ENCODE measurements at places on chromosomes 1 and 21.

- no peak for DNase-seq
These were observed 5.1 kb upstream of the UTS2 start for GRCh38 chr1:7857985-7858384.

DNA sequence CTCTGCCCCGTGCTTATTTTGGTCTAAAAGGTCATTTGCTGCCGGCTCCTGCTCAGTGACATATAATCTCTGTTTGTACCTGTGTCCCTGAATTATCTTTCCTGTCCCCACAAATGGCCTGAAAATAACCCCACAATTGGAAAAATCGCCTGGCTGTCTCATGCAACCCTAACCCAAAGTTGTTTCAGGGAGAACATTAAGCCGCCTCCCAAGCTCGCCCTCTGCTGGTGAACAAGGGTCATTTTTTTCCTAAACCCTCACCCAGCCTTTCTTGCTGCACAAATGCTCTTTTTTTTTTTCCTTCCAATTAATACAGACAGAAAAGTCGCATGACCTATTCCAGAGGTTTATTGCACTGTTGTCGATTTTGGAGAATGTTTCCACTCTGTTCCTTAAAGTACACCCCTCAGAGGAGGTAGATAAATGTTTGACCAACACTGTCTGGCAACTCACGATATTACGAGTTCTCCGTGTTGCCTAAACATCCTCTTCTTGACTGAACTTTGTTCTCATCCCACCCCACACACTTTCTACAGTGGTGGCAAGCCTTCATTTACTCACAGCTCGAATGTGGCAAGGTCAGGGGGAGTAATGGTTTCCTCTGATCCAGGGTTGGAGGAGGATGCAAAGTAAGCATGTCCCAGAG, 148.7 kb downstream of the ZZZ3 start:
- peak; percentile 39 for DNase-seq

GRCh38 chr1:80639777-80640533, 1160.8 kb upstream of the ADGRL2 start:
- DNase-seq = no peak

DNA sequence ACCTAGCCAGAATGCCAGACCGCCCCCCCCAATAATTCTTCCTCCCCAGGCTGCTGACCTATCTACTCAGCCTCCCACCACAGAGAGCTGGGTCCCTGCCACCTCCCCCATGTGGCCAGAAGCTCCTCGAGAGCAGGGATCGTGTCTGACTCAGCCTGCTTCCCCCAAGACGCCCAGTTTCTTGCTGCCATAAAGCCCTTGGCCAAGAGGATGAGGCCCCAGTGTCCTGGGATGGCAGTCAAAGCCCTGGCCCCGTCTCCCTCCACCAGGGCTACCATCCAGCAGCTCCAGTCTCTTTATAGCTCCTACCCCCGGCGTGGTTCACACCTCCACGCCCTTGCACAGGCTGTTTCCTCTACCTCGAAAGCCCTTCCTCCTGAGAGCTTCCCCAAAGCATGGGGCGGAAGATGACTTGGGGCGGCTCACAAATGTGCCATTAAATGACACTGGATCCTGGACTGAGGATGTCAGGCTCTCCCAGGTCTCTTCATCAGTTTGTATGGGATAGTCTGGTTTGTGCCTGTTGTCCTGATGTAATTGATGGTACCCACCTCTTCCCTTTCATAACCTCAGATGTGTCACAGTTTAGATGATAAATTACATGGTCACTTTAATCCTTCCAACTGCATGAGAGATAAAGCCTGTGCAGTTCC, 13.2 kb downstream of the ADGRB2 start:
- DNase-seq = no peak

DNA sequence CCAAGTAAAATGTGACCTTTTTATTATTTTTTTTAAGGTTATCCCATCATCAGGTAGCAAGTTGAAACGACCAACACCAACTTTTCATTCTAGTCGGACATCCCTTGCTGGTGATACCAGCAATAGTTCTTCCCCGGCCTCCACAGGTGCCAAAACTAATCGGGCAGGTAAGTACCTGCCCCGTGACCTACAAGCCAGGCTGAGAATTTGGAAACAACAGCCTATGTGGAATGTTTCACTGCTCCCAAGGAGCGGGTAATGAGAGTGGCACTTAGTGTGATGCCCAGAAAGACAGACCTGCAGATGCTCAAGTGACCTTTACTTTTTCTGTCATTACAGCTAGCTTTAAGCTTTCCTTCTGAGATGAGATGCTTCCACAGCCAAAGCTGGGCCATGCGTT, 6.9 kb upstream of the BMP8A start:
- DNase-seq = no peak

DNA sequence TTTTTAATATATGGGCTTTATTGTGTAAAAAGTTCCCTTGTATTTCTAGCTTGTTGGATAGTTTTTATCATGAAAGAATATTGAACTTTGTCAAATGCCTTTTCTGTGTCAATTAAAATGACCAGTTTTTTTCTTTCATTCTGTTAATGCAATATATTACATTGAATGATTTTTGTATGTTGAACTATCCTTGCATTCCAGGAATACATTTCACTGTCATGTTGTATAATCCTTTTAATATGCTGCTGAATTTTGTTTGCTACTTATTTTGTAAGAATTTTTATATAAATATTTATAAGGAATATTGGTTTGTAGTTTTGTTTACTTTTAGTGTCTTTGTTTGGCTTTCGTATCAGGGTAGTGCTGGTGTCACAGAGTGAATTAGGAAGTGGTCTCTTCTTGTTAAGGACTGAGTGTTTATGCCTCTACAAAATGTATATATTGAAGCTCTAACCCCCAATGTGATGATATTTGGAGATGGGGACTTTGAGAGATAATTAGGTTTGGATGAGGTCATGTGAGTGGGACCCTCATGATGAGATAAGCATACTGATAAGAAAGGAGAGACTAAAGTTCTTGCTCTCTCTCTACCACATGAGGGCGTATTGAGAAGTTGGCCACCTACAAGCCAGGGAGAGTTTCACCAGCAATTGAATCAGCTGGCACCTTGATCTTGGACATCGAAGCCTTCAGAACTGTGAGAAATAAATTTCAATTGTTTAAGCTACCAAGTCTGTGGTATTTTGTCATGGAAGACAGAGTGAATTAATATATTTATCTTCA, 12.0 kb upstream of the SLAMF6 start:
- DNase-seq = no peak

DNA sequence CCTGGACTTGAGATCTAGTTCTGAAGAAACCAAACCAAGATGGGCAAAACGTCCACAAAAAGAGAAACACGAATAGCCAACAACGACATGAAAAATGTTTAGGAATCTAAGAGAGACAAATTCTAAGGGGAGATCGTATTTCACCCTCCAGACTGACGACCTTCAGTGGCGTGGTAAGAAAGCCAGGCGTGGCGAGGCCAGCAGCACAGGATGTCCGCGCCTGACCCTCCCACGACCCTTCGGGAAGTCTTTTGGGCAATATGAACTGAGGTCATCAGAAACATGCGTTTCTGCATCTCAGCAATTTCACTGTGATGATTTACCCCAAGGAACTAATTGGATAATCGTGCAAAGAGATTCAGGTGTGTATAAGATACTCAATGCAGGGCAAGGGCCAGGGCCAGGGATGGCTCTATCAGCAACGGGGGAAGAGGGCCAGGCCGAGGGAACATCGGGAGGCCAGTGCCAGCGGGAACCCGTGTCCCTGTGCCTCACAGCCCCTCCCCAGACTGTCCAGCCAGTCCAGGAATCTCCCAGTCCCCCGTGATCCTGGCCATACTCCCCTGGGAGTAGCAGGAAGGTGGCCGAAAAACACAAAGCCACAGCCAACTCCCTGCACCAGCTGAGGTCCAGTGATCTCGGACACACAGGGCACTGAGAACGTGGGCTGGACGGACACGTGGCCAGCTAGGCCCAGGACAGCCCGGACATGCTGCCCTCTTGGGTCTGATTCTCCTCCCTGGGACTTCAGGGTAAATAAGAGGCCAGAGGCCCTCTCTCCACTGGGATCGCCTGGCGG, 53.6 kb upstream of the ADARB1 start:
- no peak for DNase-seq

DNA sequence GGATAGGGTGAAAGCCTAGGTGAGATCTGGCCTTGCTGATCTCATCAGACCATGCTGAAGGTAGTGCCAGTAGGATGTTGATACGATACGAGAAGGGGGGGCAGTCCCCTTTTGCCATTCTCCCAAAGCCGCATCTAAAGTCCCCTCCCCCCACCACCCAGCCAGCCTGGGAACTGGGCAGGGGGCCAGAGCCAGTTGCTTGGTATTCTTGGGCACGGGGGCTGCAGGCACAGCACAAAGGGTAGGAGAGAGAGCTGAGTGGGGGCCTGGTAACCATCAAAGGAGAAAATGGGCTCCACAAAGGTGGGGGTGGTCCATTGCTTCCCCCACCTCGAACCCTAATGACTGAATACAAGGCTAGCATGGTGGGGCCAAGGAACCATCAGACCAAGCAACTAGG, 5.4 kb downstream of the PEA15 start:
- no peak for DNase-seq

DNA sequence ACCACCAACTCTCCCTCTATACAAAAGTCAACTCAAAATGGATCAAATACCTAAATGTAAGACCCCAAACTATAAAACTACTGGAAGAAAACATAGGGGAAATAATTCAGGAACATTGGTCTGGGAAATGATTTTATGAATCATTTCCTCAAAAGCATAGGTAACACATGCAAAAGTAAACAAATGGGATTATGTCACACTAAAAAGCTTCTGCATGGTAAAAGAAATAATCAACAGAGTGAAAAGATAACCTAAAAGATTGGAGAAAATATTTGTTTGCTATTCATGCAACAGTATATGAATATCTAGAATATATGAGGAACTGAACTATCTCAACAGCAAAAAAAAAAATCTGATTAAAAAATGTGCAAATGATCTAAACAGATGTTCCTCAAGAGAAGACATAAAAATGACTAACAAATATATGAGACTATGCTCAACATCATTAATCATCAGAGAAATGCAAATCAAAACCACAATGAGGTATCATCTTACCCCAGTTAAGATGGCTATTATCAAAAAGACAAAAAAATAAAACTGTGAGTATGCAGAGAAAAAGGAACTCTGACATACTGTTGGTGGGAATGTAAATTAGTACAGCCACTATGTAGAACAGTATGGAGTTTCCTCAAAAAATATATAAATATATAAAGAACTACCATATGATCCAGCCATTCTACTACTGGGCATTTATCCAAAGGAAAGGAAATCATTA, 47.8 kb downstream of the VCAM1 start:
- DNase-seq = no peak

DNA sequence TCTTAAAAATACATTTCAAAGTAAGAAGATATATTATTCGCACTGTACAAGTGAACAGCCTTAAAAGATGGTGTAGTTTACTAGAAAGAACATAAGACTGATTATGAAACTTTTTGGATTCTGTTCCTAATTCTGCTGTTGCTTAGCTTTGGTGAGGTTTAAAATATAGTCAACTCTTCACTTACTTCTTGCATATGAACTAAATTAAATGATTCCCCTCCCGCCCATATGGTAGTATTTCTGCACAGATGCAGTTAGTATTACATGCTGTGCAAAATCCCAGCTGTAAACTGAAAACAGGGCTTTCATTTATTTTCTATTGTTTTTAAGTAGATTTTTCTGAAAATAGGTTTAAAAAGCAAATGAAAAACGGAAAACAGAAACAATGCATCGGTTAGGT, 345.4 kb upstream of the NCAM2 start:
- no peak for DNase-seq

DNA sequence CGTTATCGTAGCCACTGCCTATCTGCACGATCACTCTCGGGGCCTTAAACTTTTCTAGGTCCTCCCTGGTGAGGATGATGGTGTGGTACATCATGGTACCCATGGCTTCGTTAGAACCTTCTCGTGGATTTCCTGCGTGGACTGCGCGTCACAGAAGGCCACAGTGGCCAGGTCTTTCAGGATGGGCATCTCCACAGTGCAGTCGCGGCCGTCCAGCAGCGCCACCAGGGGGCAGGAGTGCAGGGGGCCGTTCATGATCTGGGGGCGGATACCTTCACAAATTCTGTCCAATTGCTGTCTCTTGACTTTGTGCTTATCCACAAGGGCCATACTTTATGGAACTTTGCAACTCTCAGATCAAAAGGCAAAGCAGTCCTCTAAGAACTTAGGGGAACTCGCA, 69.6 kb downstream of the WLS start:
- DNase-seq = no peak

DNA sequence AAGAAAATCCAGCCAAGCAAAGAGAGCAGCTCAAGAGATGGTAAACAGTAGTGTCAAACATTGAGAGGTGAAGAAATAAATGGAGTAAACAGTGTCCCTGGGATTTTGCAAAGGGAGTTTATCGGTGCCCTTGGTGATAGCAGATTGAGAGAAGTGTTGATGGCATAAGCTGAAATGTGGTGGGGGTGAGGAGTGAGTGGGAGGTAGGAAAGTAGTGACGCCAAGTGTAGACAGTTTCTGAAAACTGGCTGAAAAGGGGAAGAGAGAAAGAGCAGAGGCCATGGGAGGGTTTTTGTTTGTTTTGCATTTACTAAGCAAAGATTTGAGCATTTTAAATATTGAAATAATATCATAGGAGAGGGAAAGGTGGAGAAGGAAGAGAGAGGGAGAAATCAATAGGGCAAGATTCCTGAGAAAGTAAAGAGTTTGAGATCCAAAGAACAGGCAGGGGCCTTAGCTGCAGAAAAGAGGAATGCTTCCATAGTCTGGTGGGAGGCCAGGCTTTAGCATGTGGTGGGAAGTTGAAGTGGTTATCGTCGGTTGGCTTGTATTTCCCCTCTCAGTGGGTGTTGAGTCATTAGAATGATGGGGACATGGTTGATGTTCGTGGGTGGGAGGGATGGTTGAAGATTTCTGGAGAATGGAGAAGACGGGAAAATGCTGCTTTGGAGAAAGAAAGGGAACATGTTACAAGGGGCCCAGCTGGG, 26.8 kb upstream of the RASAL2 start:
- DNase-seq = no peak

GRCh38 chr1:108878678-108879077, 1.9 kb downstream of the GPSM2 start:
- no peak for DNase-seq

DNA sequence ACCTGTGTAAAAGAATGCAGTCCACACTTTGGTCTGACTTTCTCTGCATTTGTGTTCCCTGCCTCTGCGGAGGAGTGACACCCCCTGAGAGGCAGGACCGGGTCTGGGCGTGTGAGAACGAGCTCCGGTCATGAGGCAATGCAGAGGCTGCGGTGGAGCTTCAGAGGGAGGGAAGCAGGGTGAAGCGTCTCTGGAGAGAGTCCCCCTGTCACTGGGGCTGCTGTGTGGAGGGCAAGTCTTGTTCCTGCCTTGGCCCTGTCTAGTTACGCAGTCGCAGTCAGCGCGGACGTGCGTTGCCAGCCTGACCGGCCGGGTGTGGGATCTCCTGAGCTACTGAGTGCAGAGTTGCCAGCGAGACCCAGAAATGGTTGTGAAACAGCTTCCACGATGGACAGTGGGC, 48.5 kb downstream of the BACE2 start:
- DNase-seq = no peak

DNA sequence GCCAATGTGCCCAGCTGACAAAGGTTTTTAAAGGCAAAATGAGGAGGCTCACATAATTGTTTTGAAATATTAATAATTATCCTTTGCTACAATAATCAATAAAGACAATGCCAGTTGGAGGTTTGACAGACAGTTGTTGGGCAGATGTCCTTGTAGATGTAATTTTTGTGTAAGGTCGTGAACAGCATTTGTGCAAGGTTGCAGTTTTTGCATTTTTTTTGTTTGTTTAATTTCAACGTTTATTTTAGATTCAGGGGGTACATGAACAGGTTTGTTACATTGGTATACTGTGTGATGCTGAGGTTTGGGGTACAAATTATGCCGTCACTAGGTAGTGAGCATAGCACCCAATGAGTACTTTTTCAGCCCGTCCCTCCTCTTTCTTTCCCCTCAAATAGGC, 9.3 kb downstream of the MPZ start:
- no peak for DNase-seq

- DNase-seq = no peak
These were observed 54.9 kb upstream of the WLS start for GRCh38 chr1:68287241-68287640.
